ENCODE measurements at places on chromosomes 12 and 14.

DNA sequence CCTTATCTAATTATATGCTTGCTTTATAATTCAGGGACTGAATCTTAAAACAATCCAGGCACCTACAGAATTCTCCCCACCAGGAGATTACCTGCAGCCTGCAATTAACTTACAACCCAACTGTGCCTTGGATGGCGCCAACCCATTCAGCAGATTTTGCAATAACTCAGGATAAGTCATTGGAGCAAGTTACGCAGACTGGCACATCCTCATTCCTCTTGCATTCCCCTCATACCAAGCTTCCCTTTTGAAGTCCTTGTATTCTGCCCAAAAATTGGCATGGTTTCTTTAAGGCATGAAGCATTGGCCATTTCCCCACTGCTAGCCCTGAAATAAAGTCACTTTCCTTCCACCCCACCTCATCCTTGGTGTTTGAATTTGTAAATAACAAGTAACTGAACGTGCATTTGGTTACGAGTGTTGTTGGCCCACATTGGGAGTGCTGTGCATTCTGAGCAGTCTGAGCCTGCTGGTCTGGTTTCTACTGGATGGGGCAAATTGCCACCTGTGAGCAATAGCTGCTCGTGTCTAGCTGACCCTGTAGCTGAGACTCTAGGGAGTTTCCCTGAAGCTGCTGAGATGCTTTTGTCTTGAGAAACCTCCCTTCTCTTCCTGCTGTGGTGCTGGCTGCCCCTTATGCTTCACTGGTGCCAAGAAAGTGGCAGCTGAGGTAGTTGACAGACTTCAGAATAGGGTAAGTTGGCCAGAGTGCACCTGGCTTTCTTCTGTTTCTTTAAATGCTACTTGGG is 99.2 kb upstream of the SCAF11 start:
- DNase-seq = peak; percentile 16

GRCh38 chr12:4118017-4118510 is 155.5 kb upstream of the CCND2 start:
- no peak for DNase-seq

DNA sequence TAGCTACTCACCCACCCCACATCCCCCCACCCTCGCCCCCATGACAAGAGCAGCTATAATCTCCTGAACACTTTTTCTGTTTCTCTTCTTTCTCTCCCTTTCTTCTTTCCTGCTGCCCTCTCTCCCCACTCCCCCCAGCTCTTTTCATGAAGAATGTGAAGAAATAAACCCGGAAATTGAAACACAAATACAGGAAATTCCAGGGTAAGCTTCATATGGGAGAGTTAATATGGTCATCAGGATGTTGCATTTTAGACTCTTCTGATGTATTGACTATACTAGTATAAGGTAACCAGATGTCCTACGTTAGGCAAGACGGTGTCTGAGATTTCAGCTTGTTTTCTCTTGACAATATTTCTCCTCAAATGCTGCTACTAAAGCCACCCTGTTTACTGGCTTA is 41.6 kb upstream of the LRIG3 start:
- DNase-seq = no peak

DNA sequence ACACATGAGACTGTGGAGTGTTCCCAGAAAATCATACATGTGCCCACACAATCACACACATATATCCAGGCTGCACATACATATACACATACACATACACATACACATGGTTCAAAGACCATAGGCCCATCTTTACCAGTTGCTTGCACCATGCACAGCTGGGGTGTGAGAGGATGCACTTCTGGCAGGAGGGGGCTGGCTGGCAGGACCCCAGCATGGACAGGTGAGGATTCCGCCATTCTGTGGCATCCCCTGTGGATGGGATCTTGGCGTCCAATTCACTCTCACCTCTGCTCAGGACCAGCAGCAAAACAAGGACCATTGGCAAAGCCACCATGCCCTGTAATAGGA is 7.0 kb downstream of the ITGB7 start:
- DNase-seq = no peak

DNA sequence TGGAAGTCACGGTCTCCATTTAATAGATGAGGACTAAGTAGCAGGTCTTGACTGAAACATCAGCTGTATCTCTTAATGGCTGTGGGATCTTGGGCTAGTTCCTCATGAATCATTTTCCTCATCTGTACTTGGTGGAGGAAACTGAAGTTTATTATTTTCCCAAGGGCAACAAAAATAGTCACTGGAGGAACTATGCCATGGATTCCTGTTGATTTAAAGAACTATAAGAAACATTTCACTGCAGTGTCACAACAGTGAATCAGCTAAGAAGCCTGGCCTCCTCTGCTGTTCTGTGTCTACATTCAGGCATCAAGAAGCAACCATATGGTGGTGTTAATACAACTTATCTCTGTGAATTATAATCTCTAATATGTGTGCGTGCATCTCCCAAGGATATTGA is 200.5 kb downstream of the STXBP6 start:
- DNase-seq = no peak

DNA sequence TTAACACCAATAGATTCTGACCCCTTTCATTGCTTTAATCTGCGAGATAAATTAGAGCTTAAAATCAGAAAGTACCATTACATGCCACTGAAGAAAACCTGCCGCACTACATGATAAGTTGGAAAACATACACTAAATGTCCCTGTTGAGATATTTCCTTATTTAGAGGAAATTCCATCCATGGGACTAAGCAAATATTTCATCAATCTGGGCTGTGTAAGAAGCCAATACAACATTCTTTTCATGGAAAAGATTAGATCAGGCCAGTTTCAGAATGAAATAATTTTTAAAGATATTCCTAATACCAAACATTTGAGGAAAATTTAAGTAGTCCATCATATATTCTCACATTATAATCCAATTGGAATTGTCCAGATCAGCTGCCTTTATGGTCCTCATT is 112.8 kb downstream of the LLPH start:
- no peak for DNase-seq

DNA sequence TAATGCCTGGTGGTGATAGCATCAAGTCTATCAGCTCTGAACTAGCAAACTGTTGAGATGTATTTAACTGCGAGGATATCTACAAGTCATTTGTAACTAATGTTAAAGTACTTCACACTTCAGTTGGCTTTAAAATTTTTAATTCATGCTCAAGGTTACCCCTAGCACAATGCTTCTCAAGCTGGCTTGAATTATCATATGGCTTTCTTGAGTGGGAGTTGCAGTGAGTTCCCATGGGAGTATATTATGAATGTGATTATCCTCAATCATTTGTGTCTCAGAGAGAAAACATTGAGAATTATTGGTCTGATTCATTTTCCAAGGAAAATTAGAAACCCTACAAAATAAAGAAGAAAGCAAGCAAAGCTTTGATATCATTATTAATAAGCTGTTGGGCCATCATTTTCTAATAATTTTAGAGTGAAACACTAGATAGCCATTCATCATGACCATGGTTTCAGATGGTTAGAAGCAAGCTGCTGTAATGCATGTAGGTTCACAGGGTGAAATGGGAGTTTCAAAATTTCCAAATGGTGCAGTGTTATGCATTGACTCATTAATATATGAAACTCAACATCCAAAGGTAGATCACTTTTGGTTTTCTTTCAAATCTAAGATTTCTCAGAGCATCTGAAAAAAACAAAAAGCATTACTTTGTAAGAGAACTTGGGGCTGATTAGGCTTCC is 11.8 kb upstream of the KRAS start:
- DNase-seq = no peak

GRCh38 chr14:33165144-33165925 is 226.7 kb downstream of the NPAS3 start:
- no peak for DNase-seq

DNA sequence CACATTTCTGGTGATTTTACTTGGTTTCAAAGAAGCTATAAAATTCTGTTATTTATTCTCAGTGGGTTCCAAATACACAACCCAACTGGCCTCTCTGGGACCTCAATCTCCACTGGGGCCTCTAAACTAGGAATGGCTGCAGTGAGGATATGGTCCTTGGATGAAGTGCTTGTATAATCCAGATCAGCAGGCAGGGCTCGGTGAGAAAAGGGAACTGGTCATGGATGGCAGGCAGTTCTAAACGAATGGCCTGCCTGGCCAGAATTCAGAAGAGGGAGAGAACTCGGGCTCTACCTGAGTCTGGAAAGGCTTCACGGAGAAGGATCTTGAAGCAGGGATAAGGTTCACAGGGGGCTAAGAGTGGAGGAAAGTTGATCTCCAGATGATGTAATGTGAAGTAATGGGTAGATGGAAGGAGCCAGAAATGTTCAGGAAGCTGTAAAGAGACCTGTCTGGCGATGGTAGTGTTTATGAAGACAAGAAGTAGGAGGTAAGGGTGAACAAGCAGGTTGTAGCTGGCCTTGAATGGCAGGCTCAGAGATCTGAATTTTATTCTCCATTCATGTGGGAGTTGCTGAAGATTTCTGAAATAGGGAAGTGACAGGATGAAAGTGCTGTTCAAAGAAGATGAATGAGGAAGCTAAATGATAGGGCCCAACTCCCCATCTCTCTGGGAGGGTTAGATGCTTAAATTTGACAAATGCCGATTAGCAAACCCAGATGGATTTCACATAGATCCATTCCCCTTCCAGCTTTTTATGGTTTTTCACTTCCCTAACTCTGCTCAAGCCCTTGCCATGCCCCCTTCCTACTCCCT is 31.5 kb upstream of the ANO6 start:
- no peak for DNase-seq

GRCh38 chr12:31118347-31119191 is 44.9 kb downstream of the DDX11 start:
- no peak for DNase-seq

DNA sequence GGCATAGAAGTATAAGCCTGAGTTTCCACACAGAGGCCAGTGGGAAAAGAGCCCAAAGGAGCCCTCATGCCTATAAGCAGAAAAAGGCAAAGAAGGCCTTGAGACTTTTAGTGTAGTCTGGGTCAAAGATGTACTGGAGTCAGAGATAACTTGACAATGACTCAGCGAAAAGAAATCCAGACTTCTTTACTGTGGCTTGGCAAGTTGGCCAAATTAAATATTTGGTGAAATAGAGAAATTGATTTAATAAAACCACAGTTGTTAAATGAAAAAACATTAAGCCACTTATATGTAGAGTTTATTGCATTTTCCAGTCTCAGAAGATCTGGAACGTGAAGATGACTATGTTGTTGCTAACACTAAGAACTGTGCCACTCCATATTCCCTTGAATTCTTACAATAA is 105.1 kb downstream of the TMTC3 start:
- peak; percentile 79 for DNase-seq

DNA sequence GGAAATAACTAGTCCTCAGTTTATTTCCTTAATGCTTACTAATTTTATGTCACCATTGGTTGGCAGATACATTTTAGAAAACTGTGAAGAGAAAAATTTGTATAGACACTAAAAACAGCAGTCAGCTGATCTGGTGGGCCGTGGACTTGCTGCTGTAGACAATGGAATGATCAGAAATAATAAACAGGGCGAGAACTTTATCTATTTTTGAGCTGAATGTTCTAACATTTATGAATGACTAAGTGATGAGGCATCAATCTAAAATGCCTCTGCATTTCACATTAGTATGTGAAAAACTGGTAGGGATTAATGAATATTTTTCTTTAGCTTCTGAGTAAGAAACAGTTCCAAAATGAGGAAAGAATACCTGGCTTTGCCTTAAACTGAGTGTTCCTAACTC is 24.8 kb upstream of the PKP2 start:
- DNase-seq = peak; percentile 29

- no peak for DNase-seq
These were observed 188.8 kb downstream of the TTC7B start for GRCh38 chr14:90627478-90627877.

- DNase-seq = no peak
These were observed 40.0 kb upstream of the TESC start for GRCh38 chr12:117139025-117139717.

- no peak for DNase-seq
These were observed 7.5 kb upstream of the DPF3 start for GRCh38 chr14:72901361-72901760.

- DNase-seq = no peak
These were observed 25.4 kb upstream of the PPP2R5C start for GRCh38 chr14:101736071-101736470.

- no peak for DNase-seq
These were observed 226.6 kb upstream of the DIO3 start for GRCh38 chr14:101334656-101335055.

DNA sequence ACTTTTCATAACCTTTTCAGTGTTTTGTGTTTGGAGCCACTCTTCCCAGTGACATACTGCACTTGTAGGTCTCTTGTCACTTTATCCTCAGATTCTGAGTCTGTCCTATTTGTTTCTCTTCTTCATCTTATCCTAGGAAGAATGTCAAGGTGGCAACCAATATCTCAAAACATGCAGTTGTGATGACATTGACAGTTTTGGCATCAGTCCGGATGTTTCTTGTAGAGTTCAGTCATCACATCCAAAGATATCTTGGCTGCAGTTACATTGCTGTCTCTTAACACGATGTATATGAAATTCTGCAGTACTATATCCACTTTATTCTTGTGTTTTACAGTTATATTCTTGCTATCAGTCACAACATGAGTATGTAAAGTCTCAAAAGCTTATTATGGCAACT is 6.4 kb downstream of the ADIPOR2 start:
- DNase-seq = no peak

DNA sequence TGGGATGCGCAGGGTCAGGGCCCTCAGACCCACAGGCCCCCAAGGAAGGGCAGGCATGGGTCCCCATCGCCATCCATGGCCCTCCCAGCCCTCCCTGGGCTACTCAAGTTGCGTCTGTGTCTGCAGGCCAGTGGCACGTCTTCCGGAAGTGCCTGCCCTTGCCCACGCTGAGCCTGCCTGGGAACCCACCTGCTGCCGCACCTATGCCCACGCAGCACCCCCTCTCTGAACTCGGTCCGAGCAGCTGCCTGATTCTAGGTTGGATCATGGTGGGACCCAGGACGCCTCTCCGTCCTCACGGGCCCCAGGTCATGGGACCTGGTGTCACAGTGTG is 182.8 kb downstream of the ADGRD1 start:
- no peak for DNase-seq

DNA sequence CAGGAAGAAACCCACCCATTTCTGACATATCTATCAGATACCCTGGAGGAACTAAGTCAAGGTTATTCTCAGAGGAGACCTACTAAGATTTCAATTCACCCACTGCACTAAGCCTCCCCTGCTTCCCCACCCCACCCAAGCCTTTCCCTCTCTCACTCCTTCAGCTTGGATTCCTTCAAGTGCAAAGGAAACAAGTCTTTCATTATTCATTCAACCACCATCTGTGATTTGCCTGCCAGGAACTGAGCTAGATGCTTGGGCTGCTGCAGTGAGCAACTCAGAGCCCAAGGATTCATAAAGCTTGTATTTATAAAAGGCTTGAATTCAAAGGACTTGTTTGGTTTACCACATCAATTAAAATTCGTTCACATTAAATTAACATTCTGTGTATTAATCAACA is 161.3 kb downstream of the GXYLT1 start:
- no peak for DNase-seq

All from MCF 10A (cell line).